ENCODE measurements at places on chromosomes 3 and 15. TPM values are rescaled to one million over a fixed set of nuclear protein-coding genes. Genes with fewer than 3 reads are reported as not detected.

FETUB gene
- not detected for polyA plus RNA-seq

IGSF10 gene
- 0.59 TPM for polyA plus RNA-seq

ABI3BP gene
- 0.08 TPM for polyA plus RNA-seq

WDR72 gene
- 1.6 TPM for polyA plus RNA-seq

NRG4 gene
- polyA plus RNA-seq: 0.24 TPM

GHRL gene
- 0.06 TPM for polyA plus RNA-seq

A4GNT gene
- not detected for polyA plus RNA-seq

NTRK3 gene
- 7.4 TPM for polyA plus RNA-seq

ATP8B4 gene
- polyA plus RNA-seq: 0.17 TPM

PPM1L gene
- 2.8 TPM for polyA plus RNA-seq

ZNF662 gene
- polyA plus RNA-seq: 0.03 TPM

DNA sequence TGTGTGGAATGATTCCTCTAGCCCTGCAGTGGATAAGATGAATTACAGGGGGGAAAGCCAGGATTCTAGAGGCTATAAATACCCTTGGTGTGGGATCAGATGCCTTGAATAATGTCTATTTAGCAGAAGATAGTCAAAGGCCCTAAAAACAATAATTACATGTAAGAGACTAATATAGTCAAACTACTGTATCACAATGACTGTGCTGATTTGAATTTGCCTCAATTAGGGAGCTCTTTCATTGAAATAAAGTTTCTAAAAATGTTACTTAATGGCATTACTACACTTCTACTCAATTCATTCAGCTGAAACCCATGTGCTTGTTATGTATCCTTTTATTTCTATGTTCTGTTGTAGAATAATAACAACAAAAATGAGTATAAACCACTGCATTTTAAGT, 915.6 kb downstream of the TUSC7 start:
- DNase-seq: no peak
- no peaks in the 10 kb centered on the region for H3K4me1 ChIP-seq
- no peaks in the 10 kb centered on the region for H3K27me3 ChIP-seq
- no peaks in the 10 kb centered on the region for H3K36me3 ChIP-seq

- no peaks in the 10 kb centered on the region for H3K36me3 ChIP-seq
- no peak for DNase-seq
- H3K27ac ChIP-seq: no peak overlapping the region
- no peaks in the 10 kb centered on the region for H3K27me3 ChIP-seq
- peaks cover 12% of the 10 kb centered on the region for H3K4me1 ChIP-seq
- H3K4me3 ChIP-seq: no peak overlapping the region
These were observed 146.7 kb upstream of the THBS1 start for GRCh38 chr15:39434163-39434562.

DNA sequence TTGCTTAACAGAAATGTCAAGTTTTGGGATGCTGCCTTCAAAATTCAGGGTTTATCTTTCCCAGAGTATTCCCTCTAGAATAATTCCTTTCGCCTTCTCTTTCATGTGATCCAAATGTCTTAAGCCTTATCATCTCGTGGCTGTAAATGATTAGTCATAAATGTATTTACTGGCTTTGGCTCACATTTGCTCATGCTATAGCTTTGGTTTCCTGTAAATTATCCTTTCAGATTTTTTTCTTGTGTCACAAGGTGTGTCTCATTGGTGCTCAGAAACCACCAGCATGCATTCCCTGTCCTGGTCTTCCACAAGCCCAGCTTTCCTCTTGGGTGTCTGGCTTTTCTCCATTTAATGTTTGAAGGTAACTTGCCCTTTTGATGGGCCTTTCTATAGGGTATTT, 692.7 kb upstream of the ALCAM start:
- no peak overlapping the region for H3K4me3 ChIP-seq
- DNase-seq: no peak
- H3K27me3 ChIP-seq: no peaks in the 10 kb centered on the region
- no peaks in the 10 kb centered on the region for H3K36me3 ChIP-seq

- H3K27me3 ChIP-seq: no peaks in the 10 kb centered on the region
- H3K36me3 ChIP-seq: no peaks in the 10 kb centered on the region
These were observed 12.3 kb upstream of the MB21D2 start for GRCh38 chr3:192929755-192930547.

- DNase-seq: no peak
- no peaks in the 10 kb centered on the region for H3K4me1 ChIP-seq
- H3K36me3 ChIP-seq: no peaks in the 10 kb centered on the region
These were observed 50.1 kb downstream of the TLNRD1 start for GRCh38 chr15:81050805-81051204.

- H3K4me3 ChIP-seq: no peak overlapping the region
- H3K27ac ChIP-seq: no peak overlapping the region
- no peaks in the 10 kb centered on the region for H3K27me3 ChIP-seq
- DNase-seq: no peak
These were observed 116.1 kb upstream of the CMC1 start for GRCh38 chr3:28125342-28125741.

GRCh38 chr3:10848261-10848660, 32.2 kb downstream of the SLC6A11 start:
- H3K27me3 ChIP-seq: no peaks in the 10 kb centered on the region
- H3K4me3 ChIP-seq: no peak overlapping the region
- H3K36me3 ChIP-seq: no peaks in the 10 kb centered on the region
- no peaks in the 10 kb centered on the region for H3K4me1 ChIP-seq
- DNase-seq: no peak

- peak; percentile 55 for DNase-seq
- no peak overlapping the region for H3K4me3 ChIP-seq
- no peaks in the 10 kb centered on the region for H3K36me3 ChIP-seq
- no peak overlapping the region for H3K27ac ChIP-seq
- H3K27me3 ChIP-seq: no peaks in the 10 kb centered on the region
- H3K4me1 ChIP-seq: no peaks in the 10 kb centered on the region
These were observed 56.0 kb downstream of the ZMAT3 start for GRCh38 chr3:179015551-179016020.

DNA sequence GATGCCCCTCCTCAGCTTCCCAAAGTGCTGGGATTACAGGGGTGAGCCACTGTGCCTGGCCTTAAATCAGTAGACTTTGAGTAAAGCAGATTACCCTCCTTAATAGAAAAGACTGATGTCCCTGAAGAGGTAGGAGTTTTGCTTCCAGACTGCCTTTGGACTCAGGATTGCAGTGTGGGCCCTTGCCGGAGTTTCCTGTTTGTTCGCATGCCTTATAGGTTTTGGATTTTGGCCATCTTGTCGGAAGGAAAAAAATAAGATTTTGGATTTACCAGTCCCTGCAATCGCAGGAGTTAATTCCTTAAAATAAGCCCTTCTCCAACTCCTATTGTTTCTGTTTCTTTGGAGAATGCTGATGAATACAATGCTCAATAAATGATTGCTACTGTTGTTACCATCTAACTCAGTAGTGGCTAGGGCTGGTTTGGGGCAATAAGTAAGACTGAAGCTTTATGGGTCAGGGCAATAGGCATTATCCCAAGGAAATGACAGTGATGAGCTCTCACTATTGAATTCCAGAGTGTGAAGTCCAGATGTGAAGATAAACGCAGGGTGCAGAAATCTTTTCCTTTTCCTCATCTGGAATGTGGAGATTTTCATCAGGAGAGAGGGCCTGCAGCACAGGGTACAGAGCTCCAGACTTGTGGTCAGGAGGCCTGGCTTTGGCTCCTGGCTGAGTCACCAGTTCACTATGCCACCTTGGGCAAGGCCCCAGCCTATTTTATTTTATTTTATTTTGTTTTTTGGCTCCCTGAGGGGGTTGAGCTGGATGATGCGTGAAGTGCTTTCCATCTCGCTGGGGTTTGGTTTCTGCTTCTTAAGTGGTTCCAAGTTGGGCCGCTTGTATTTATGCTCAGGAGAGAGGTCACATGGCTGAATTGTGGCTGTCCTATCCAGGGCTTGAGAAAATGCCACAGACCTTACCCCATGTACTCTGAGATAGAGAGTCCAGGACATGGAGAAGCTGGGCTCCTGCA, 25.3 kb downstream of the FOXL2 start:
- no peaks in the 10 kb centered on the region for H3K36me3 ChIP-seq
- H3K4me3 ChIP-seq: no peak overlapping the region
- H3K4me1 ChIP-seq: no peaks in the 10 kb centered on the region
- H3K27me3 ChIP-seq: no peaks in the 10 kb centered on the region

DNA sequence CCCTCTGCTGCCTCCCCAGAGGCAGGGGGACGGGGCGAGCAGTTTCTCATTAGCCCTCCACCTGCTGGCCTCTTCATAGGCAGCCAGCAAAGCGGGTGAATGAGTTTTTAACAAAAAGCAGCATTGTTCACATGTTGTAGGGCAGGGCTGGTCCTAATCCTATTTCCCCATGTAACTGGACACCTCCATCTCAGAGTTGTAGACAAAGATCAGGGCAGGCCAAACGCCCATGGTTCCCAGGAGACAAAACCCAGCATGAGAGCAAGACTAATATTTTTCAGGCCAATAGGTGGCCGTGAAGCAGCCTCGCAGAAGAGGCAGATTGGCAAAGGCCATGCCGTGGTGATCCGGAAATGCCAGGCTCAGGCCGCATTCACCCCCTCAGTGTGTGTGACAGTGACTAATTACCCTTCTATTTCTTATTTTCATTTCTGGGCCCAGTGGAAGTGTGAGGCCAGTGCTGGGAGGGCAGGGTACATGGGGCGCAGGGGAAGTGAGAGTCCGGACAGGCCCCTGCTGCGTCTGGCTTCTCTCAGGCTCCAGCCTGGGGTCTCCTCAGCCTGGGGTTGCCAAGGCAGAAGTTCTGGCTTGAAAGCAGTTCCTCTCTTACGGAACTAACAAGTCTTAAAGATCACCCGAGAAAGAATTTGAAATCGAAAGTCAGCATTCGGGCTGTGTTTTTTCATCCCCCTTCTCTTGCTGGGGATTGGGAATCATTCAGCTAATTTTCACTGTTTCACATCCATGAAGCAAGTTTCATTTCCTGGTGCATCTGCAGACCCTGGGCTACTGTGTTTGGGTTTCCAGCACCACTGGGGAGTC, 64.8 kb downstream of the BOC start:
- H3K36me3 ChIP-seq: no peaks in the 10 kb centered on the region
- no peak for DNase-seq
- no peak overlapping the region for H3K4me3 ChIP-seq
- H3K27me3 ChIP-seq: no peaks in the 10 kb centered on the region

GRCh38 chr3:41629986-41630385, 331.9 kb downstream of the ULK4 start:
- H3K4me1 ChIP-seq: peaks cover 4% of the 10 kb centered on the region
- no peaks in the 10 kb centered on the region for H3K36me3 ChIP-seq
- no peak overlapping the region for H3K4me3 ChIP-seq
- H3K27me3 ChIP-seq: no peaks in the 10 kb centered on the region
- no peak overlapping the region for H3K27ac ChIP-seq
- no peak for DNase-seq

DNA sequence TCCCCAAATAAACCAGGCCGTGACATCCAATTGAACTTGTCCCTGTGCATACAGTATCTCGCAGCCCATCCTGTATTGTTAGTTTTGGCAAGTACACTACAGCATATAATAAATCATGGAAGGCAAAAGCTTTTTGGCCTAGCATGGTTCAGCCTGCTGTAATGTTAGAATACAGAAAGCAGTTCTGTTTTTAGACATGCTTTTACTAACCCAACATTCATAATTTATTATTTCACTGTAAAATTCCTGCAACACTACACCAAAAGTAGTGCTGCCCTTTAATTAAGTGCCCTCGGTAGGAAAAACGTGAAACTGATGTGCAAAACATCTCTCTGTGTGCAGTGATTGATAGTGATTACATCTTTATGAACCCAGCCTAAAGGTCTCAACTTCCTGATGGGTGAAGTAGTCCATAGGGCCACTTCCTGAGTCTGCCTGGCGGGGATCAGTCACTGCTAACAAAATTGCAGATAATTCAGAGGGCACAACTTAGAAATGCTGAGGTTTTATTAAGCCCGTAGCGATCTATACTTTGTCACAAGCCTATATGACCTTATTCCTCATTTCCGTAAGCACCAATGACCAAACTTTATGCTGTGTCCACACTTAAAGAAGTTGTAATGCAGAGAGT, 227.8 kb downstream of the CDIN1 start:
- no peak overlapping the region for H3K4me3 ChIP-seq
- H3K27me3 ChIP-seq: no peaks in the 10 kb centered on the region
- H3K4me1 ChIP-seq: no peaks in the 10 kb centered on the region
- no peaks in the 10 kb centered on the region for H3K36me3 ChIP-seq

DNA sequence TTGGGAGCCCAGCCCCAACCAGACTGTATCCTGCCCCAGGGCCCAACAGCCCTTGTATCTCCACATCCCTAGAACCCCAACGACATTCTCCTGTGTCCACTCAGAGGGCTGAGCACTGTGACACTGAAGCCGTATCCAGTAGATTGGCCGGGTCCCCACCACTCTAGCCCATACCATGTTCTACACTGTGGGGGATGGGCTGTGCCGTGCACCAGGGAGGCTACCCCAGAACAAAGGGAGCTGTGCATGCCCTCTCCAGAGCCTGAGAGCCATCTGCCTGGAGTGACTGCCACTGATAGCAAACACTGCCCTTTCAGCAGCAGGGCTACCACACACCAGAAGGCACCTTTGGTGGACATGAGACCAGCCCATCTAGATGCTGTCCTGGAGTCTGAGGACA, 37.1 kb upstream of the CP start:
- DNase-seq: no peak
- no peaks in the 10 kb centered on the region for H3K4me1 ChIP-seq
- no peak overlapping the region for H3K4me3 ChIP-seq
- no peaks in the 10 kb centered on the region for H3K27me3 ChIP-seq
- H3K27ac ChIP-seq: no peak overlapping the region

GRCh38 chr3:79085171-79085570, 682.6 kb downstream of the ROBO1 start:
- no peaks in the 10 kb centered on the region for H3K27me3 ChIP-seq
- no peaks in the 10 kb centered on the region for H3K36me3 ChIP-seq
- peaks cover 4% of the 10 kb centered on the region for H3K4me1 ChIP-seq

GRCh38 chr3:173266441-173266840, 125.4 kb upstream of the SPATA16 start:
- peaks cover 3% of the 10 kb centered on the region for H3K4me1 ChIP-seq
- H3K27ac ChIP-seq: no peak overlapping the region
- H3K4me3 ChIP-seq: no peak overlapping the region
- DNase-seq: no peak
- no peaks in the 10 kb centered on the region for H3K27me3 ChIP-seq

DNA sequence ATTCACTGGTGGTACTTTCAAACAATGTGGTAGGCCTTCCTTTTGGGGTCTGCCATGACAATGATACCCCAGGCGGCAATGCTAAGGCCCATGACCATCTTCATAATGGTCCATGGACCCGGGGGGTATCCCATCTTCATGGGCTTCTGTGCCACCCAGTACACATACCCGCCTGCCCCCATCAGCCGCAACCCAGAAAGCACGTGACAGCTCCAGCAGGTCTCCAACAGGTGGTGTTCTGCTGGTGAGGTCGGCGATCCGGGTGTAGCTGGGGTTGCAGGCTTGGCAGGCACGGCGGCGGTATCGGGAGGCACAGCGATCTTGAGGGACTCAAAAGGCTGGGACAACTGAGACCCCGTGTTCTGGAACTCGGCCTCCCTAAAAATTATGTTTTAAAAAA, 214.5 kb downstream of the SNRPN start:
- H3K36me3 ChIP-seq: no peaks in the 10 kb centered on the region
- no peak for DNase-seq
- H3K27me3 ChIP-seq: no peaks in the 10 kb centered on the region
- H3K27ac ChIP-seq: no peak overlapping the region

All from H1 (cell line).